ENCODE measurements at places on chromosomes 13 and 19.

GRCh38 chr13:29428310-29429181 lies 166.9 kb downstream of the SLC7A1 start:
- DNase-seq = no peak

- DNase-seq = no peak
Measured at GRCh38 chr13:43388282-43389034, 365.1 kb downstream of the DNAJC15 start.

DNA sequence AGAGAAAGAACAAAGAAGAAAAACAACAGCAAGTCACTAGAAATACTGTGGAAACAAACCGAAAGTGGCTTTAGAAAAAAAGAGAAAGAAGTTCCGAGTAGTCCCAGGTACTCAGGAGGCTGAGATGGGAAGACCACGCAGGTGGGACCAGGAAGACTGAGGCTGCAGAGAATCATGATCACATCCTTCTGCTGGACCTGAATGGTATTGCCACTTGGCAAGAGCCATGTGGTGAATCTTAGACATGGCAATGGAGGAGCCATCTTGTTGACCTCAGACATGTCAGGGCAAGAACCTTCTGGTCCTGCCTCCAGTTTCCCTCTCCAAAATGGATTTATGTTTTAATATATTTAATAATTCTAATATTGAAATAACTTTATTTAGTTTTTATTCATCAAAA lies 37.4 kb upstream of the ZNF724 start:
- DNase-seq = no peak

DNA sequence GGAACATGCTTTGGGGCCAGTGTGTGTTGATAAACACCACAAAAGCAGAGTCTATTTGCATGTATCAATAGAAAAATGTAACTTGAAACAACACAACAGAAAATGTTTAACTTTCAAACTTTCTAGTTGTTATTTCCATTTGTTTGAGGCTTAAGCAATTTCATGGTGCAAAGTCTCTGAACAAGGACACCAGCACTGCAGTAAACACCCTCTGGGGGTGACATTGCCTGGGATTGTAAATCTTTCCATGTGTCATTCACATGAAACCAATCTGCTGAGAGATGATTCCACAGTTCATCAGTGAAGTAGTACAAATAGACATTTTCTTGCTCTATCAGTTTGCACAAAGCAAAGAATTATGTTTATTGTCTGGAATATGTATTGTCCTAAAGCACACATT lies 124.5 kb downstream of the ITGBL1 start:
- DNase-seq = no peak

Measured in NCI-H774 (cell line).